ENCODE measurements at places on chromosomes 7 and 10.

DNA sequence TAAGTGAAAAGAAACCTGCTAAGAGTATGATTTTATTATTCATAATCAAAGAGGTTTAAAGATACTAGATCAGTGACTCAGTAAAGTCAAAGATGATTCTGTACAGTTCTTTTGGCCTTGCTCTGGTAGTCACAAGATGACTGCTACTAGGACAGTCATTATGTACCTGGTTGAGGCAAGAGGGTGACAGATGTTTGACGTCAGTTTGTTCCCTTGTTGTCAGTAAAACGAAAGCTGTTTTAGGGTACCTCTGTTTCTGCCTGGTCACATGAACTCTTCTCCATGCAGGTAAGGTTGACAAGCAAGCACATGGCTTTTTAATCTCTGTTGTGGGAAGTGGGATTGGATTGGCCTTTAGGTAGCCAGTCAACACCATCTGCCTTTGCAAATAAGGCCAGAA lies 308.0 kb downstream of the EXOC4 start:
- ATAC-seq = peak; percentile 97

GRCh38 chr10:99770408-99771045 lies 11.9 kb upstream of the ABCC2 start:
- no peak for ATAC-seq

DNA sequence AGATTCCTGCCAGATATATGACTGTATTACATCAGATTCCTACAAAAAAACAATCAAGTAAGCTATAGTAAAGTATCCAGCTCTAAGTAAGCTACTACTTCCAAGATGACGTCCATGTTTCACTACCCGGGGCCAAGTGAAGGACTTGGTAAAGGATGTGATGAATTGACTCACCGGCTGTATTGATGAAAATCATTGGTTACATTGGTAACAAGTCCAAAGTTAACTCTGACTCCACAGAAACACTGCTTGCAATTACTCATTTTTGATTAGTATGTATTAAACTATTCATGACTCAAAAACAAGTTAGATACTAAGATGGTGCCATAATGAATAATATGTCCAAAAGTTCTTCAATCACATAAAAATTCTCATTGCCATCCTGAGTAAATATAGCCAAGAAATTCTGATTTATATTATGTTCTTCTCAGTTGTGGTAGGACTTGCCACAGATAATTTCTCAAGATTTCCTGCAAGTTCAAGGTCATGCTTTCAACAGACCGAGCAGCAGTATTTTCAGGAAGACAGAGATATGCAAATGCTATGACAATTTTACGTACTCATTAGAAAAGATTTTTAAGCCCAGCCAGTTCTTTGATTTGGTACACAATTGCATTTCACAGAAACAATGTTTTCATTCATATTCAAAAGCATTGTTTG lies 12.6 kb upstream of the DNAJC1 start:
- no peak for ATAC-seq

GRCh38 chr7:35695987-35696386 lies 1.1 kb upstream of the HERPUD2 start:
- ATAC-seq = no peak

DNA sequence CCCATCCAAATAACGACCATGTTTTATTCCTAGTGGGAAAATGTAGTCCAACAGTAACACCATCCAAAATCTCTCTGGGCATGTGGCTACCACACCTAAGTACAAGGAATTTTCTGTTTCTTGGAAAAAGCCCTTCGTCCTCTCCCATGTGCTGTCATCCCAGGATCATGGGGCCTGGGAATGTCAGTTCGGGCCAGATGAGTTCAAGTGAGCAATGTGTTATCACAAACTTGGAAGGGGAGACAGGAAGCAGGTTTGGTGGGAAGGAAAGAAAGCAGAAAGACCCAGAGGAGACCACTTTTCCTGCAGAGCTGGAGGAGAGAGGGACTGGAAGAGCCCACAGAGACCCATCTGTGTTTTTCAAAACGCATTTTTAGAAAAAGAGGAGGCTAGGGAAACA lies 110.8 kb downstream of the PLXNA4 start:
- no peak for ATAC-seq

Measured in activated CD4-positive, CD25-positive, alpha-beta regulatory T cell treated with anti-CD3 and anti-CD28 coated beads, Interleukin-2, amount 50 U/mL, for 24 hours (primary cell).